GM06990 (cell line): ENCODE measurements at places on chromosomes 12 and 14.

DNA sequence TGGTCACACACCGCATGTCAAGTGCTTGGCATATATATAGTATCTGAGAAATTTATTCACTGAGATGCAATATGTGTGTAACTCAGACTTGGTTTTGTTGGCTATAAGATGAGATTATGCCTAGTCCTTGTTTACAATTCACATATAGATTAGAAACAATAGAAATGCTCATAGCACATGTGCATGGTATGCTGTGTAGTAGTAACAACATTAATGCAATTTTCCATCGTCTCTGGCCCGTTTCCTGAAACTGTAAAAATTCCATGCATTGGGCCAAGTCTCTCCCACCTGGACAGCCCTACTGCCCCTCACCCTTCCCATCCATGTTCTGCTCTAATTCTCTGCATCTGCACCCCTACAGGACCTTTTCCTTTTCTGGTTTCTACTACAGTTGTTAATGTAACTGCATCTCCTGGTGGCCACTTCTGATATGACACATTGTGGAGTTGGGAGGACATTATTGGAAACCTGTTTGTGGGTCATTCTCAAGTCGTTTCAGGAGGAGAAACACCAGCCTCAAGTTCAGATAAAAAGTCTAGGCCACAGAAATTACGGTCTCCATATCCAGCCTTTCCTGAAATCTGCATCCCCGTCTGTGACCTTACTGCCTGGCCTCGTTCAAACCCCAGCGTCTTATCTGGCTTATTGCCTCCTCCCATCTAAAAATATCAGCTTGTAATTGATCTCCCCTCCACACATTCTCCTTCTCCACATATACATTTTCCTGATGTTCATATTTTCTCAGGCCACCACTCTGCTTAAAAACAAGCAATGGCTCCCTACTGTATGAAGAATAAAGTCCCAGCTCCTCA, 37.5 kb downstream of the EMP1 start:
- DNase-seq, result no peak

GRCh38 chr12:96402061-96402460, 1.8 kb upstream of the CDK17 start:
- DNase-seq, result no peak

GRCh38 chr14:100434033-100434601, 111.0 kb downstream of the SLC25A47 start:
- DNase-seq, result no peak

- DNase-seq, result no peak
These were observed 61.4 kb downstream of the VWF start for GRCh38 chr12:6062757-6063735.

DNA sequence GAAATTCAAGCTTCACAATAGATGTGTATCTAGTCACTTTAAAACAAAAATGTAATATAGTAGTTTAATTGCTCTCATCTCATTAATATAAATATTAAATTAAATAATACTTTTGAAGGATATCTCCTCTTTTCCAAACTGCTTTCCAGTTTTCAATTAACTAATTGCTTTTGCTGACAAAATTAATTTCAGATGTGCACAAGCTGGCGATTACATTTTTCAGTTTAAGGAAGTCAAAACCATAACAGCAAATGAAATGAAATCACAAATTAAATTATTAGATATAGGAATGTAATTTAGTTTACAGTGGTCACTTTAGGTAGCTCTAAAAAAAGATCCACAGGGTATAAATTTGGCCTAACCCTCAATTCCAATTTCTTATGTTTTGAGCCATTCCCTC, 362.1 kb downstream of the SLC6A15 start:
- DNase-seq, result no peak

GRCh38 chr12:2240984-2241383, 188.2 kb downstream of the CACNA1C start:
- DNase-seq, result no peak

GRCh38 chr14:100297320-100298300, 8.6 kb downstream of the SLC25A29 start:
- DNase-seq, result peak; percentile 55

- no peak for DNase-seq
These were observed 26.4 kb downstream of the DDHD1 start for GRCh38 chr14:53126731-53127130.
